ENCODE measurements at places on chromosomes 11 and 22.

DNA sequence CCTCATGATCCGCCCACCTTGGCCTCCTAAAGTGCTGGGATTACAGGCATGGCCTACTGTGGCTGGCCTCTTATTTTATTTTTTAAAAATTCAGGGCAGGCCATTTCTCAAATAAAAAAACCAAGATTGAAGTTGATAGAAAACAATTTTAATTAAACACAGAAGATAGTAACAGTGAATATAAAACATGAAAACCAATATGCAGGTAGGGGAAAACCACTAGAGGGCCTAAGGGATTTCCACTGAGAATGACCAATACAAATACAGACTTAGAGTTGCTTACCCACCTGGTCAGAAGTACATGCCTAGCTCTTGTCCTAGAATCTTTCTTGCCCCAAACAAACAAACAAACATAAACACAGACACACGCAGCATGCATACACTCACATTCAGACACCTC is 1.7 kb upstream of the RTCB start:
- no peak for DNase-seq

- DNase-seq, result no peak
Measured at GRCh38 chr11:60018058-60018457, 1.1 kb downstream of the OOSP4B start.

DNA sequence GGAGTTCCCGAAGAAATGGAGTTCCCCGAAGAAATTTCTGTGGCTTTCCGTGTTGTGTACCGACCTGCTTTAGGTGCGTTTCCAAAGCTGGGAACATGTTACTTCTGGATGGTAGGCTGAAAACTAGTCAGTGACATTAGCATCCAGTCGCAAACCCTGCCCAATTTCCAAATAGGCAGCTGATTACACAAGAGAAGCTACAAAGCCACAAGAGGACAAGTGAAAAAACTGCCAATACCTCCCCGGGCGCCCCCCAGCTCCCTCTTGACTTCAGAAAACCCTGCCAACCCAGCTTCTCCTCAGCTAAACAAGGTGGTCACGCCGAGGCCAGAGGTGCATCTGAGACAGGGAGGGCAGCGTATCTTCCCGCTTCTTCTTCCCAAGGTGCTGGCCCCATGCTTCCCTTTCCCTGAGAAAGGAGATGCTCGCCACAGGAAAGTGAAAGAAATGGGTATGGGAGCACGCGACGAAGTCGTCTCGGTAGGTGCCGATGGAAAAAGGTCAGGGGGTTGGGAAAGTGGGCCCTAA is 551 bp downstream of the AGBL2 start:
- peak; percentile 19 for DNase-seq

DNA sequence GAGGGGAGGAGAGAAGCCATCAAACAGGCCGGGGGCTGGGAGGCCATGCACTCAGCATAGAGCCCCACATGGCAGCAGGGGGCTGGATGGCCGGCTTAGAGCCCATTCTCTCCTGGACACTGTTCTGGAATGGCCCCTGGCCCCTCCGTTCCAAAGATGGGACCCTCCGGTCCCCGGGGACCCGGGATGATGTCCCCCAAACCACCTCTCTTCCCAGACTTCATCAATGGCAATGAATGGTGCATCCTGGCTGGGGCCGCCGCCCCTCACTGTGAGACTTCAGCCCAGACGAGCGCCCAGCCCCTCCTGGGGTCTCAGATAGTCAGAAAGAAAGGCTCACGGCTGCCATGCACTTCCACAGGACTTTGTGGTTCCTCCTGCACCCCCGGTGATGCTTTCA is 13.8 kb upstream of the RTN4R start:
- DNase-seq, result no peak

DNA sequence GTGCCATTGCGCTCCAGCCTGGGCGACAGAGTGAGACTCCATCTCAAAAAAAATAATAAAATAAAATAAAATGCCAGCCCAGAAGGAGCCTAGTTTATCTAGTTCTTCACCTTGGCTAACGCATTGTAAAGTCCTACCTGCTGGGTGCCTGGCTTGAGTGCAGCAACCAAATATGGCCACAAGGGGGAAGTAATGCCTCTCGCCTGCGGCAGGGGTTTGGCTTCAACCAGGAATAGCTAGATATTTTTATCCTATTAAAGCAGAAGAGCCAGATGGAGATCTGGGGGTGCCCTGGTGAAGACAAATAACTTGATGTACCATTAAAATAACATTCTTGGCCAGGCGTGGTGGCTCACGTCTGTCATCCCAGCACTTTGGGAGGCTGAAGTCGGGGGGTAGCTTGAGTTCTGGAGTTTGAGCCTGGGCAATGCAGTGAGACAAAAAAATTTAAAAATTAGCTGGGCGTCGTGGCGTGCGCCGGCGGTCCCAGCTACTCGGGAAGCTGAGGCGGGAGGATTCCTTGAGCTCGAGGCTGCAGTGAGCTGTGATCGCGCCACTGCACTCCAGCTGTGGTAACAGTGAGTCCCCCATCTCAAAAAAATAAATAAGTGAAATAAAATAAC is 20.6 kb upstream of the PLEKHB1 start:
- DNase-seq, result peak; percentile 69

DNA sequence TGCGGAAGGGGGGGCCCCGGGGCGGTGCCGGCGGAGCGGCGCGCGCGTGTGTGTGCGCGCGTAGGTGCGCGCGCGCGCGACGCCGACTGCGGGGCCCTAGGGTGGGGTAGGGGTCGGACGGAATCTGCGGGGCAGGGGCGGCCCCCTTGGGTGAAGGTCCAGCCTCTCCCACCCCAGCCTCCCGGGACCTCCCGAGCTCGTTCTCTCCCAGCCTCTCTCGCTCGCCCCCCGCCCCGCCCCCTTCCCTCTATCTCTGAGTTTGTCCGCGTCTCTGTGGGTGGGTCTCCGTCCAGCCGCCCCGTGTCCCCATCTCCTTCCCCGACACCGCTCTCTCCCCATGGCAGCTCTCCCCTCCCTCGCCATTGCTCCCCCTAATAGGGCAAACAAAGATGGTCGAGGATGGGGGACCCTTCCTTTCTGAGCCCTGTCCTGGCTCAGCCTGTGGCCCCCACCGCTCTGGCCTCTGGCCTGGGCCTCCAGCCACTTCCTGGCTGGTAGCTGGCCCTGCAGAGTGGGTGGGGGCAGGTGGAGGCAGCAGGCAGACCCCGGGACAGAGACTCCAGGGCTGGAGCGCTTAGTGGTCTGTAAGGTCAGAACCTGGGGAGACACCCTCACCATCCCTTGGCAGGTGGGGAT is 33.0 kb upstream of the PRR5 start:
- DNase-seq, result no peak

DNA sequence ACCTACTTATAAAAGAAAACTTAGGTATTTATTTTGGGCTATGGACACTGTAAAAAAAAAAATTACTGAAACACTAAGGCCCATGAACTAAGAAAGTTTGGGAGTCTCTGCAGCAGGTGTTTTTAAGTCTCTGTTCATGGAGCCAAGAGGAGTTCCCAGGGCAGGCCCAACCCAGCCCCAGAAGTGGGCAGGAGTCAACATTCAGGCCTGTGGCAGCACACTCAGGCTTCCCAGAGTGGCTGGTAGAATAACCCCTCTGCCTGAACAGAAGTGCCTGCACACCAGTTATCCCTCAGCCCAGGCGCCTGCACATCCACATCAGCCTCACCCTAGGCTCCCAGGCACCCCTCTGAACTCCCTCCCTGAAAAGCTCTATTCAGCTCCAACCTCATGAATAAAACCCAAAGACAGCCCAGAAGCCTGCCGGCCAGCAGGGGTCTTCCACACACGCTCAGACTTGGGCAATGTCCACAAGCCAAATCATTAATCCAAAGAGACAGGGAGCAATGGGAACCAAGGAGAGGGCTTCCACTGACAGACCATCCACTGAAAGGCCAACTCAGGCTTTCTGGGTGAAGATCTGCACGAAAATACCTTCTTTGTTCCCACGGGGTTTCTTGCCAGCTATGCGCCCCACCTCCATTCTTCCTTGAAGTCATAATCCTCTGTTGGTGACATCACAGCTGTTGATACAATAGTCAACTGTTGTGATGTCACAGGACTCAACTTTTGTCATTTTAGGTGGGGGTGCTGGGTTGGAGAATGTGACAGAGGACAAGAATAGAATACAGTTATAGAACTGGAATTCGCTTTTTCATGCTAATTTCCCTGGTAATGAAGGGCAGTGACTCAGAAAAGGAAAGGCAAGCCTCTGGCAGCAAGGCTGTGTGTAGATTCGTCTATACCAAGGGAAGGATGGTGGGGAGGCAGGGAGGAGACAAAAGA is 83.7 kb downstream of the RPL27A start:
- no peak for DNase-seq

All from inflammatory macrophage treated with lipopolysaccharide for 4 hours (primary cell).